Endodermal cell (in vitro differentiated cells): ENCODE measurements at places on chromosomes 5 and 9. TPM values are rescaled to one million over a fixed set of nuclear protein-coding genes. Genes with fewer than 3 reads are reported as not detected.
A peak's percentile ranks its signal among the peaks of the same experiment; 100 is the strongest.

DNA sequence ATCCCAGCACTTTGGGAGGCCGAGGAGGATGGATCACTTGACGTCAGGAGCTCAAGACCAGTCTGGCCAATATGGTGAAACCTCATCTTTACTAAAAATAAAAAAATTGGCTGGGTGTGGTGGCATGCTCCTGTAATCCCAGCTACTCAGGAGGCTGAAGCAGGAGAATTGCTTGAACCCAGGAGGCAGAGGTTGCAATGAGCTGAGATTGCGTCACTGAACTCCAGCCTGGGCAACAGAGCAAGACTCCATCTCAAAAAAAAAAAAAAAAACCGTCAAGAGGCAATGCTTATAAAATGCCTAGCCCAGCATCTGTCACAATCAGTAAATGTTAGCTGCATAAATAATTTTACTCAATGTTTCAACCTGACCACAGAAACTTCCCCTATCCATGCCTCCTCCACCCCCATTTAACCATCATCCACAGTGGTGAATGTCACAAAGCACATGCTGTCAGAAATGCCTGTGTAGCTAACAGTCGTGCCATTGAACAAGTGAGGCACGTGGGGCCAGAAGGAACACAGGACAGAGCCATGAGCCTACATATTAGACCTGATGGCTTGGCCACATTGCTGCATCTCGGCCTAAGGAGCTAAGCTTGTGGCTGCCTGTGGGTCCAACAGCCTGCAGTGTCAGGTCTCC, 16.8 kb upstream of the TCOF1 start:
- H3K36me3 ChIP-seq, result no peaks in the 10 kb centered on the region
- H3K4me3 ChIP-seq, result no peak overlapping the region
- no peak for DNase-seq
- H3K27ac ChIP-seq, result no peak overlapping the region

- no peaks in the 10 kb centered on the region for H3K27me3 ChIP-seq
- no peak overlapping the region for H3K27ac ChIP-seq
- no peaks in the 10 kb centered on the region for H3K36me3 ChIP-seq
- no peak for DNase-seq
- no peaks in the 10 kb centered on the region for H3K4me1 ChIP-seq
- no peak overlapping the region for H3K4me3 ChIP-seq
These were observed 147.6 kb upstream of the NR3C1 start for GRCh38 chr5:143550986-143551630.

GRCh38 chr9:126763130-126763764, 41.6 kb upstream of the ZBTB43 start:
- no peaks in the 10 kb centered on the region for H3K27me3 ChIP-seq
- peak; percentile 65 for DNase-seq
- no peak overlapping the region for H3K27ac ChIP-seq
- no peaks in the 10 kb centered on the region for H3K4me1 ChIP-seq
- no peak overlapping the region for H3K4me3 ChIP-seq

- H3K4me1 ChIP-seq, result no peaks in the 10 kb centered on the region
- no peak overlapping the region for H3K27ac ChIP-seq
- H3K36me3 ChIP-seq, result no peaks in the 10 kb centered on the region
- H3K27me3 ChIP-seq, result no peaks in the 10 kb centered on the region
- no peak for DNase-seq
- peak overlapping the region; percentile 4 for H3K4me3 ChIP-seq
These were observed 283.9 kb downstream of the ADAMTS6 start for GRCh38 chr5:65197531-65198455.

DNA sequence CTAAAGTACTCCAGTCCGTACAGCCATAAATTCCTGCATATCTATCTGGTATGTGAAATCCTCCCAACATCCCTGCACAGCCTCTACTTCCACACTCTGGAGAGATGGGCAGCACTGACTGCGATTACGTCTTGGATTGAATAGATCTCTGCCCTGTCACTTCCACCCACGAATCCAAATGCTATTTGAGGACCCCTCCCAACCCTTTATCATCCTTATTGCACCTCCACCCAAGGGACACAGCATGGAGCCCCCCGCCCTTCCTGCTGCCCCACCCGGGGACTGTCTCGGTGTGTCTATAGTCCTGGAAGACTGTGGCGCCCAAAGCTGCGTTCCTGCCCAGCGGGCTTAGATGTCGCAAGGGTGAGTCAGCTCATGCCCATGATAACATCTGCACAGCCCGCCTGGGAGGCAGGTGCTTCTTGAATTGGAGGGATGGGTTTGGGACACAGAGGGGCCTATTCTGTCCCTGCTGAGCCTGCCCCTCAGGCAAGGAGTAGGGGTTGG, 105.7 kb upstream of the HAND1 start:
- no peak overlapping the region for H3K4me3 ChIP-seq
- H3K27me3 ChIP-seq, result peaks cover 4% of the 10 kb centered on the region
- no peaks in the 10 kb centered on the region for H3K4me1 ChIP-seq

ZNF79 gene
- total RNA-seq, result 3.5 to 7.9 TPM (median 7.4 TPM) in 3 replicates

VLDLR gene
- total RNA-seq, result 36.0 and 38.7 TPM in 2 replicates

DROSHA gene
- total RNA-seq, result 92.5 to 150 TPM (median 132 TPM) in 3 replicates
